ENCODE measurements at places on chromosomes 5 and 9.
A peak's percentile ranks its signal among the peaks of the same experiment; 100 is the strongest.

DNA sequence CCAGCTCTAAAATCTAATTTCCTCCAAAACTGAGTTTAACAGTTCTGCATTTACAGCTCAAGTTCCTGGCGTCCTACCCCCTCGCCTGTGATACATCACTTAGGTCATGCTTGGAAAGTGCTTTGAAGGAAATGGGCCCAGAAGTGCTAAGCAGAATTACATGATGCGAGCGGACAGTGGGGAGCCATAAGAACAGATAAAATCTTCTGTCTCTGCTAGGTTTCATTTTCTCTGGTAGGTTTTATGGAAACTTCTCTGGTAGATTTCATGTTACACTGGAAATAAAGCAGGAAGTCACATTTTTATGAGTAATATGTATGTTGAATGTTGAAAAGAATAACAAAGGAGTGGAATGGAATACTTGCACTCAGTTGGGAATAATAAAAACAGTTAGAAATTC, 138.3 kb downstream of the ZDHHC21 start:
- no peaks in the 10 kb centered on the region for H3K4me1 ChIP-seq
- H3K27me3 ChIP-seq: no peaks in the 10 kb centered on the region
- no peak for DNase-seq
- no peaks in the 10 kb centered on the region for H3K36me3 ChIP-seq
- H3K4me3 ChIP-seq: no peak overlapping the region

DNA sequence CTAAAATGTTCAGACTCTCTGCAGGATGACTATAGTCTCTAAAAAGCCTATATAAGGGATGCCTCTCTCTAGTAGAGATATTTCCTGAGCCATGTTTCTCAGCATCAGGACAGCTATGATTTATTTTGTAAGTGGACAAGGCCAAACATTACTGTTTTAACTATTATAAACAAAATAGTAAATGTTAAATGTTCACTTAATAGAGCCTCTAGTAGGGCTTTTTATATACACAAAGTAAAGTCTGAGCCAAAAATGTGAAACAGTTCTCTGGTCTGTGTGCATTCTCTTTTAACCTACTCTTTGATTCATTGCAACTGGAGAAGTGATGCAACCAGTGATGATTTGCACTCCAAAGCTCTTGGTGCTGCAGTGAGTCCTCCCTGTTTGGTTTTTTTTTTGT, 220.5 kb downstream of the GDNF start:
- H3K36me3 ChIP-seq: no peaks in the 10 kb centered on the region
- DNase-seq: no peak
- no peaks in the 10 kb centered on the region for H3K27me3 ChIP-seq
- H3K4me3 ChIP-seq: no peak overlapping the region
- no peak overlapping the region for H3K27ac ChIP-seq
- no peaks in the 10 kb centered on the region for H3K4me1 ChIP-seq

- no peaks in the 10 kb centered on the region for H3K36me3 ChIP-seq
- no peak for DNase-seq
- H3K4me3 ChIP-seq: no peak overlapping the region
- H3K27ac ChIP-seq: no peak overlapping the region
- no peaks in the 10 kb centered on the region for H3K4me1 ChIP-seq
- H3K27me3 ChIP-seq: no peaks in the 10 kb centered on the region
Measured at GRCh38 chr5:178180141-178180863, 6.9 kb downstream of the GMCL2 start.

GRCh38 chr5:67639313-67639712, 442.7 kb upstream of the CD180 start:
- no peak for DNase-seq
- H3K36me3 ChIP-seq: no peaks in the 10 kb centered on the region
- no peak overlapping the region for H3K4me3 ChIP-seq

DNA sequence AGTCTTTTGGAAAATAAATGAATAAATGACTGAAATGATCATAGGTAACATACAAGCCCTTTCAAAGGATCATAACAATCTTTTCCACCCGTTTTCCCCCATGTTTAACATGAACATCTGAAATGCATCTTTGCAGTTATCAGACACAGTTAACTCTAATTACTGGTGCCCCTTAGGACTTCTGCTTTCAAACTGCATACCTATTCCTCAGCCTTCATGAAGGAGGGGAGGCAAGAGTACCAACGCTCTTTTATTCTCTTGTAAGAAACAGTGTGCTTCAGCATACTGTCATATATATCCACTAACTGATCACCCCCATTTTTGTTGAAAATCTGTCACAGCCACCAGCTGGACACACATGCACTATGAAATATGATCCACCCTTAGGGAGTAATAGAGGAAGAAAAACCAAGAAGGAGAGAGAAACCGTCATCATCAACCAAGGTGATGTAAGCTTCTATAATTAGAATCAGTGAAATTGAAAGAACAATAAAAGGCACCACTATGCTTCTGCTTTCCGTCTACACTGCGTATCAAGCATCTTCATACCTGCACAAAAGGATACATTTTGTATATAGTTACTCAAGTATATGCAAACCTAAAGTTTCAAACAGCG, 98.7 kb downstream of the RAPGEF6 start:
- no peaks in the 10 kb centered on the region for H3K4me1 ChIP-seq
- no peak for DNase-seq
- H3K27me3 ChIP-seq: no peaks in the 10 kb centered on the region
- H3K4me3 ChIP-seq: no peak overlapping the region
- H3K27ac ChIP-seq: no peak overlapping the region
- no peaks in the 10 kb centered on the region for H3K36me3 ChIP-seq

GRCh38 chr9:136019041-136019680, 58.0 kb upstream of the UBAC1 start:
- peaks cover 27% of the 10 kb centered on the region for H3K4me1 ChIP-seq
- H3K36me3 ChIP-seq: peaks cover 77% of the 10 kb centered on the region
- H3K27me3 ChIP-seq: no peaks in the 10 kb centered on the region

DNA sequence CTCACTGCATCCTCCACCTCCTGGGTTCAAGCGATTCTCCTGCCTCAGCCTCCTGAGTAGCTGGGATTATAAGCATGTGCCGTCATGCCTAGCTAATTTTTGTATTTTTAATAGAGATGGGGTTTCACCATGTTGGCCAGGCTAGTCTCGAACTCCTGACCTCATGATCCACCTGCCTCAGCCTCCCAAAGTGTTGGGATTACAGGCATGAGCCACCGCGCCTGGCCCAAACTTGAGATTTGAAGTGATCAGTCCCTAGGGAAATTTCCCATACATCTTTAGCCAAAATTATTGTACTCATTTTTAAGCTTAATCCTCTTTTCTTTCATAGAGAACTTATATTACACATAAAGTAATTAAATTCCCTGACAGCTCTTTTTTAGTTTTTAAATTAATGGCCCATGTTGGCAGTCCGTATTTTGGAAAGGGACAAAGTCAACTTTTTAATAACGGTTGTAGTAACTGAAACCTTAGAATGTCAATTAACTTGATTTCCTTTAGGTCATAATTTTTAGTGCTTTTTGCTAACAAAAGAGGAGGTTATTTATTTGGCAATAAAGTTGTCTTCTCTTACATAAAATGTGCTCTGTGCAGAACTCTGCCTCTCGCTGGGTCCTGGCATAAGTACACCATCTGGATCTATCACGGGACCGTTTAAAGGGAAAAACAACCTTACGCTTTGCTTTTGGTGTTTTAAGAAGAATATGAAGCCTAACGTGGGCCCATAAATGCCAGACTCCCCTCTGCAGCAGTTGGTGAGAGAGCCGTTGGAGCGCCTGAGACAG, 142.3 kb upstream of the OTULINL start:
- peaks cover 27% of the 10 kb centered on the region for H3K4me1 ChIP-seq
- H3K27ac ChIP-seq: peak overlapping the region; percentile 84
- DNase-seq: peak; percentile 58
- peaks cover 3% of the 10 kb centered on the region for H3K36me3 ChIP-seq

GRCh38 chr5:89401012-89401411, 518.0 kb upstream of the MEF2C start:
- H3K4me3 ChIP-seq: no peak overlapping the region
- no peaks in the 10 kb centered on the region for H3K27me3 ChIP-seq
- no peak for DNase-seq
- H3K4me1 ChIP-seq: no peaks in the 10 kb centered on the region
- no peaks in the 10 kb centered on the region for H3K36me3 ChIP-seq
- no peak overlapping the region for H3K27ac ChIP-seq
